ENCODE measurements at places on chromosomes 3 and 15. TPM values are rescaled to one million over a fixed set of nuclear protein-coding genes. Genes with fewer than 3 reads are reported as not detected.

The DPPA4 gene
- not detected for total RNA-seq

The COL8A1 gene
- total RNA-seq, result 95.1 TPM

The SLC22A14 gene
- 0.20 TPM for total RNA-seq

DNA sequence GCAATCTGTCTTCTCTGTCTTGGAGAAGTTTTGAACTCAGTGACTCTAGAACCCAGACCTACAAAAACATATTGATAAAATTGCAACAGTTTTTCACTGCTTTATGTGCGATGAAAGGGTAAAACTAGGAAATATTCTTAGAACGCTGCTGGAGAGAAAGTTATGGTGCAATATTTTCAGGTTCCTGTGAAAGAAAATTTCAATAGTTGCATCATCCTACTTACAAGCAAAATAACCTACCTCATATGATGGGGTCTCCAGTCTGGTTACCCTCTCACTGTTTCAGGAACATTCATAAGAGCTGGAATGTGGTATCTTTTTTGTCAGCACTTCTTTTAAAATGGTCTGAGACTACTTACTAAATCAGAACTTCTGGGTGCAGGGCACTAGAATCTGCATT, 27.1 kb downstream of the GATM start:
- no peaks in the 10 kb centered on the region for H3K36me3 ChIP-seq
- DNase-seq, result no peak
- H3K4me3 ChIP-seq, result no peak overlapping the region
- no peak overlapping the region for H3K27ac ChIP-seq
- H3K4me1 ChIP-seq, result no peaks in the 10 kb centered on the region

DNA sequence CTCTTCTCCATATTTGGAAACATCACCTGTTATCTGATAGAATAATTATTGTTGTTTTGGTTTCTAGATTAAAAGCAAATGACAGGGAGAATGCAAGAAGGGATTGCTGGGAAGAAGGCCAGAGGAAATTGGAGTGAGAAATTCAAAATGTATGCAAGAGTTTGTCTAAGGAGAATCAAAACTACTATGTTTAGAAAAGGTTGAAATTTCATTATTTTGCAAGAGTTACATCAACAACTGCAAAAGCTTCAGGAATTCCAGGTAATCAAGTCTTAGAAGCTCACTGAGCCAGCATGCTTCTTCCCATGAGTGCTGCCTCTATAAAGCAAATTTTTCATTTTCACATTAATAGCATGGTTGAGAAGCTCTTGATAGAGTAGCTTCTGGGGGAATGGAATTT, 177.2 kb upstream of the GBE1 start:
- H3K27me3 ChIP-seq, result no peaks in the 10 kb centered on the region
- no peaks in the 10 kb centered on the region for H3K4me1 ChIP-seq
- no peaks in the 10 kb centered on the region for H3K36me3 ChIP-seq
- H3K27ac ChIP-seq, result no peak overlapping the region
- no peak for DNase-seq

DNA sequence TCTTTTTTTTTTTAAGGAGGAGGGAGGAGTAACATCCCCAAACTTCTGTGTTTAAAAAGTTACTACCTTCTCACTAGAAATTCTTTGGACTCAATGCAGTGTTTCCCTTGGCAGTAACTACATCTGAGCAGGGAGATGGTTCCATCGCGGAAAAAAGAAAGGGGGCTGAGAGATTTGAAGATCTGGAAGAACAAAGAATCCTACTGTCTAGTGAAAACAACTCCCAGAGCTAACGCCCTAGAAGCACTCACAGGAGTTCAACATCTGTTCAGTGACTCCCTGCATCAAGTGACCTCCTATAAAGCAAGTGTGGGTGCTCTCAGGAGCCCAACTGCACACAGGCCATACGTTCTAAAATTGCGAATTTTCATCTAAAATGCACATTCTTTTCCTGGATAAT, 66.8 kb upstream of the PXYLP1 start:
- H3K27me3 ChIP-seq, result no peaks in the 10 kb centered on the region
- no peaks in the 10 kb centered on the region for H3K36me3 ChIP-seq
- no peak overlapping the region for H3K4me3 ChIP-seq

DNA sequence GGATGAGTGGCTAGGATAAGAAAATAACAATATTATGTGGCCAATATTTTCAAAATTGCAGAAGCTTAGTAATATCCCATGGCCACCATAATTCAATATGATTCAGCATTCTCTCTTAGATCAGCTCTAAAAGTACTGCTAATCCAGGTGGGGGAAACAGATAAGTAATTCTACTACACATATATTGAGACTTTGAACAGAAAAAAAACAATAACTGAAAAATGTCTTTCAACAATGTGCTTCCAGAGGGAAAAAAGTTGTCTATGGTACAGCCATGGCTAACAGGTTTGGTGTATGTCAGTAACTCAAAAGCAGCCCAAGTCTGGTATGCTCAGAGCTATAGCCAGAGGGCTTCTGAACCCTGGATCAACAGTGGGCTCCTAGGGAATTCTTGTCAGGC, 42.4 kb upstream of the PPIB start:
- no peak for DNase-seq
- no peak overlapping the region for H3K27ac ChIP-seq
- peaks cover 45% of the 10 kb centered on the region for H3K36me3 ChIP-seq

DNA sequence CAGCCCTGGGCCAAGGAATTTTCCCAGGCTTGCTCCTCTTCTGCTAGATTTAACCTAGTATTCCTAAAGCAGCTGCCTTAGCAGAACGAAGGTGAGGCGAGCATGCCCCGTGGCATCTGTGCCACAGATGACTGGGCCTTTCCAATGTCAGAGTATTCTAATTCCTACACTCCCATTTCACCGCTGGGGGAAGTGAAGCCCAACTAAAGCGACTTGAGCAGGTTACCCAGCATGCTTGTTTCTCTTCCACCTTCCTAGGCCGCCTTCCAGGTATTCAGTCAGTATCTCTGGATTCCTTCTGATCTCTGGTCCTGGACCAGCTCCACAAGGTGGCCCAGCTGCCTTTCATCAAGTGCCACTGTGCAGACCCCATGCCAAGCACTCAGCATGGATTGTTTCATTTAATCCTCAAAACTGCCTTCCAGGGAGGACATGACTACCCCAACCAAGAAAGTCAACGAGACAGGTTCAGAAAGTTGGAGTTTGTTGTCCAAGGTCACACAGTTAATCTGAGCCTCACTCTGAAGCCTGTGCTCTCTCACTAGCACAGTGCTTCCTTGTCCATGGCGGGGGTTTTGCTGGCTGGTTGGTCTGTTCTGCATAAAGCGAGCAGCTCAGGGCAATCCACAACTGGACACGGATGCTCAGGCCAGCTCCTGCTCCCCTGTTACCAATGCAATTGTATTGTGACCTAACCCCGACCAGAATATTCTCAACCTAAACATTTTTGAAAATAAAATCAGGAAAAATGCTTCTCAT, 15.1 kb downstream of the MYO5C start:
- no peak for DNase-seq
- no peak overlapping the region for H3K4me3 ChIP-seq
- no peaks in the 10 kb centered on the region for H3K4me1 ChIP-seq

DNA sequence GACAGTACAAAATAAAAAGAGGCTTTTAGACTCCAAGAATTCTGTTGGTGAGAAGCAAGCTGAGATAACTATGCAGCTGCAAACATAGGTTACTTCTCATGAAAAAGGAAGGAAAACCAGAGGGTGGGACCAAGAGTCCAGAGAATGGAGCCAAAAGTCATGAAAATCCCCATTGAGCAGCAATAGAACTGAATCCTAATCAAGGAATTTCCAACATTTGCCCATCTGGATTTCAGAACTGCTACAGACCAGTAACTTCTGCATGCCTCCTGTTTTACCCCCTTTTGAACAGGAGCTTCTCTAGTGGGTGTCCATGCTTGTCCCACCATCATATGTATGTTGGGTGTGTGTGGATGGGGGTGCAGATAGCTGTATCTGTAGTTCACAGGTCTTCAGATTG, 33.6 kb upstream of the BNC1 start:
- peaks cover 9% of the 10 kb centered on the region for H3K27me3 ChIP-seq
- no peak for DNase-seq
- H3K36me3 ChIP-seq, result no peaks in the 10 kb centered on the region
- H3K4me3 ChIP-seq, result no peak overlapping the region

DNA sequence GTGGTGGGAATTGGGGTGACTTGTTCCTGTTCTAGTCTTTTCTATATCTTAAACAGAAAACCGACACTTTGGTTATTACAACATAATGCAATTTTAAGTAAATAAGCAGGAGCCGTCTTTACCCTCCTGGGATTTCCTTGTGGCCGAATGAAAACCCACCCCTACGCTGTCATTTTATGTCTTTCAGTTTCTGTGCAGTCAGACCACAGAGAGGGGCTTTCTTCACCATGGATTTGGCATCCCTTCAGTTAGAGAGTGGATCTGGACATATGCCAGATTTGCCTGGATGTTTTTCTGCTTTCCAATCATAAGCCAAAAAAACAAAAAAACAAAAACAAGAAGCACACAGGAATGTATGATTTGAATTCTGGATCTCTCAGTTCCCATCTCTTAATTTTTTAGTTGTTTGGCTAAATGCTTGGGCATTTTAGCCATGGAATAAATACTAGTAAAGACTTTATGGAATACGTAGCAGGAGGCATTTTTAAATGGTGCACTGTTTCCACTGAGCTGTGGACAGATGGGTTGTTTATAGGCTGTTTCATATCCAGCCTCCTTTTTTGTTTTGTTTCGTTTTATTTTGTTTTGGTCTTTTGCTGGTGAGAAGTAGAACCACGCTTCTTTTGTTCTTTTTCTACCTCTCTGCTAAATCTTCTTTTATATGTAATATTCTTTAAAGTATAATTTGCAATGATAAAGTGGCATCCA, 272.9 kb downstream of the FEZF2 start:
- H3K36me3 ChIP-seq, result no peaks in the 10 kb centered on the region
- H3K4me1 ChIP-seq, result peaks cover 5% of the 10 kb centered on the region
- no peaks in the 10 kb centered on the region for H3K27me3 ChIP-seq
- no peak for DNase-seq
- H3K27ac ChIP-seq, result no peak overlapping the region
- H3K4me3 ChIP-seq, result no peak overlapping the region

GRCh38 chr15:63553388-63553791, 43.8 kb upstream of the FBXL22 start:
- peak overlapping the region; percentile 43 for H3K27ac ChIP-seq
- no peak overlapping the region for H3K4me3 ChIP-seq
- peaks cover 27% of the 10 kb centered on the region for H3K4me1 ChIP-seq
- DNase-seq, result no peak
- H3K36me3 ChIP-seq, result peaks cover 29% of the 10 kb centered on the region

- H3K36me3 ChIP-seq, result no peaks in the 10 kb centered on the region
- DNase-seq, result peak; percentile 91
- peaks cover 9% of the 10 kb centered on the region for H3K4me1 ChIP-seq
- H3K4me3 ChIP-seq, result peak overlapping the region; percentile 62
- peaks cover 13% of the 10 kb centered on the region for H3K27me3 ChIP-seq
These were observed 16.3 kb downstream of the RGMA start for GRCh38 chr15:93072411-93073394.

- H3K36me3 ChIP-seq, result no peaks in the 10 kb centered on the region
- H3K27me3 ChIP-seq, result no peaks in the 10 kb centered on the region
- no peak for DNase-seq
- H3K27ac ChIP-seq, result no peak overlapping the region
- H3K4me3 ChIP-seq, result no peak overlapping the region
These were observed 67.6 kb downstream of the DCLK3 start for GRCh38 chr3:36696799-36697198.
